NCI-H1930 (cell line): ENCODE measurements at places on chromosomes 6 and 20.

GRCh38 chr6:152631376-152631775, 5.8 kb downstream of the SYNE1 start:
- DNase-seq = no peak

- DNase-seq = no peak
These were observed 84.2 kb upstream of the PCSK2 start for GRCh38 chr20:17142666-17143065.

DNA sequence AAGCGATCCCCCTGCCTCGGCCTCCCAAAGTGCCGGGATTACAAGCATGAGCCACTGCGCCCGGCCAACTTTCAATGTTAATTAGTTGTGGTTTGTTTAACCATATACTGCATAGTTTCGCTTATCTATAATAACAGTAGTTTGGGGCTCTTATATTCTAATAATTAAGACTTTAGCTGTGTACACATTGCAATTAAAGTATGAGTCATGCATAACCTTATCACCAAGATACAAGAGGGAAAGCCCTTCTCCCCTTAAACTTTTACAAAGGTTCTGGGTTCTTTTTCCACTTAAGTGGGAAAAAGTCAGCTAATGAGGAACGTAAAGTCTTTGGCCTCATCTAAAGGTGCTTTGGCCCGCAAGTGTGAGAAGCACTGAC, 3.2 kb upstream of the MCCD1 start:
- no peak for DNase-seq

GRCh38 chr20:47667531-47668312, 117.6 kb downstream of the SULF2 start:
- no peak for DNase-seq

DNA sequence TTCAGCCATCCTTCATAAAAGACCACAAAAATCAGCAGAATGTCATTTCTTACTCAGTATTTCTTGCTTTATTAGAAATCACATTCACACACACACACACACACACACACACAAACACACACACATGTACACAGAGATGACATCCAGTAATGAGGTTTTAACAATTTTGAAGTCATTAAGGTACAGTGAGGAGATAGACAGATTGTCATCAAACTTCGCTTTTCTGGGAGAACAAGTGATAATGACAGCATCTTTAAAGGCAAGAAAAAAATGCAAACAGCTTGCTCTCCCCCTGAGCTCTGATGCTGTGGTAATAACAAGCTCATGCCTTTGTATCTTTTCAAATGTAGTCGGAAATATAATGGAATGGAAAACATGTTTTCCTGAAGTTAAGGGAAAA, 184.4 kb upstream of the RNF217 start:
- no peak for DNase-seq
